ENCODE measurements at places on chromosomes 11 and 22.

- DNase-seq = no peak
Measured at GRCh38 chr11:57161351-57161750, 20.4 kb upstream of the LRRC55 start.

DNA sequence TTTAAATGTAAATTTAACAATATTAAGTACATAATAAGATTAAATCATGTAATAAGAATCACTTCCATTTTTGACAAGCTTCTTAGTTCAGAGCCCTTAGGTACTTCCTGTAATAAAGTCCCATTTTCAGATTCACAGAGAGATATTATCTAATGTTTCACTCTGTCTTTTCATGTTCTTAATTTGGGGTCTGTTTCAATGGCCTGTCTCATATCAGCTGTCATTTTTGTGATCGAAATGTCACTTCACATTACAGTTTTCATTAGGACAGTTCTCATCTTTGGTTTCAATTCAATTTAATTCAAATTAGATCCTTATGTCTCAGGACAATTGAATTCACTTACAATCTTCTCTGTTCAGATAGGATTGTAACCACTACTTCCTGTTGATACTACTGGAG lies 22.6 kb upstream of the OLFML1 start:
- DNase-seq = no peak

DNA sequence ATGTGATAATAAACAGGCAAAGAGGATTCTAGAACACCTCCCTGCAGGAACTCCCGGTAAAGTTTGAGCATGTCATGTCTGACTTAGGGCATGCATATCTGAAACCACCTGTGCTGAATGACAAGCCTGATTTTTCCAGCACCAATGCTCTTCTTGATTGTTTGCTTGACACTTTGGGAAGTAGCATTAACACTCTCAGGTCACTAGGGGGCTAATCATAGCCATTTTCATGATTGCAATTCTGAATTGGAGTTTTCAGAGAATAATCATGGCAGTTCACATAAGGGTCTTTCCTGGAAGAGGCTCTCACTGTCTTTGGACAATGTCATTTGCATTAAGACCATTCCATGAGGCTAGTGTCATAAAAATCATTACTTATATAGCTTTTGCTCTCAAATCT lies 234.4 kb upstream of the MTNR1B start:
- DNase-seq = no peak

DNA sequence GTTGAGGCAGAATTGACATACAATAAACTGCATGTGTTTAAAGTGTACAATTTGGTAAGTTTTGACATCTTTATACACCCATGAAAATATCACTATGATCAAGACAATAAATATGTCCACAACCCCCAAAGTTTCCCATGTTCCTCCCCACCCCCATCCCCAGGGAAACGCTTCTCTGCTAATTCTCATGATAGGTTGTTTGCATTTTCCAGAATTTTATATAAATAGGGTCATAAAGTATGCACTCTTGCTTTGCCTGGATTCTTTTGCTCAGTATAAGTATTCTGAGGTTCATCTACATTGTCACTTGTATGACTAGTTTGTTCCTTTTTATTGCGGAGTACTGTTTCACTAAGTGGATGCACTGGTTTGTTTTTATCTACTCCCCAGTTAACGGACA lies 35.6 kb downstream of the MYEOV start:
- no peak for DNase-seq

GRCh38 chr11:56885177-56885576 lies 103.5 kb upstream of the OR5AK2 start:
- DNase-seq = no peak

GRCh38 chr11:64385945-64386704 lies 27.2 kb downstream of the RPS6KA4 start:
- DNase-seq = no peak

DNA sequence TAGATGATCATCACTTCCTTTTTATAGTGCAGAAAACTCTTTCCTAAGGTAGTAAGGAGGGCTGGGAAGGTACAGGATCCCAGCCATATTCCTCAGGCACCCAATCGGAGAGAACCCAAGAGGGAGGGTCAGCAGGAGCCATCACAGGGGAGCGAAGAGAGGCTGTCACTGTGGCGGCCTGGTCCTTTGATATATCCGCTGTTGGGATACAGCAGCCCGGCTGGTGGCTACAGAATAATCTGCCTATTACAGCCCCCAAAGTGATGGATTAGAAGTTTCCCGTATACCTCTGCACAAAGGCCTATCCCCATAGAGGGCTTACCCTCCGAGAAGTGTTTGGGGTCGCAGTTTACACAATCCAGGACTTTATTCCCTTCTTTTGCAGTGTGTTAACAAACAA lies 48.5 kb downstream of the OR4D9 start:
- DNase-seq = no peak

DNA sequence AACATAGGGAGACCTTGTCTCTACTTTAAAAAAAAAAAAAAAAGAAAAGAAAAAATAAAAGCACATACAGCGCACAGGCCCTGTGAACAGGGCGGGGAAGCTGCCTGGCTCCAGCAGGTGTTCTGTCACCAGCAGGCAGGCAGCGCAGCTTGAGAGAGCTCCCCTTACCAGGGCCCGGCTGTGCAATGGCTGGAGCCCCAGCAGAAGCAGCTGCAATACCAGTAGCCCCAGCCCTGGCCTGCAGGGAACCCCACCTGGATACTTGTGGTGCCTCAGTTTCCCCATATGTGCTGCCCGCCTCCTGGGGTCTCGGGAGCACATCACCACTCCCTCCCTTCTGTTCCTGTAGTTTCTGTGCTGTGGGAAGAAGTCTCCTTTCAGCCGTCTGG lies 12.3 kb downstream of the TSPAN32 start:
- DNase-seq = no peak

GRCh38 chr22:24801901-24802465 lies 4.0 kb upstream of the SGSM1 start:
- no peak for DNase-seq

- DNase-seq = no peak
Measured at GRCh38 chr11:8715501-8715900, 32.9 kb downstream of the RPL27A start.

GRCh38 chr11:64245401-64245796 lies 1.3 kb downstream of the PPP1R14B start:
- DNase-seq = peak; percentile 46

GRCh38 chr11:1339066-1339675 lies 29.7 kb upstream of the TOLLIP start:
- DNase-seq = no peak

All from stimulated activated CD8-positive, alpha-beta memory T cell treated with anti-CD3 and anti-CD28 coated beads, Interleukin-7, amount 100 ng/mL, for 4 hours (primary cell).